GM18507 (cell line): ENCODE measurements at places on chromosomes 2 and 18.

DNA sequence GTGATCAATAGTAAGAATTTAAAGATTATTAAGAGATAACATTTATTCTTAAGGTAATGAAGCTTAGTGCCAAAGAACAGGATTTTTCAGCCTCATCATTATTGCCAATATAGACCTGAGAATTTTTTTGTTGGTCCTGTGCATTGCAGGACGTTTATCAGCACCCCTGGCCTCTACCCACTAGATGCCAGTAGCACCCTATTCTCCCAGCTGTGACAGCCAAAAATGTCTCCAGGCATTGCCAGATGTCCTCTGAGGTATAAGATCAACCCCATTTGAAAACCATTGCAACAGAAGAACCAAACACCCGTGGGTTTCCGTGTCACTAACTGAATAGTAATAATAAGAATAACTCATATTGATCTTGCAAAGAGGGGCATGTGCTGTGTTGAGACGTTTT lies 700.0 kb upstream of the SOX11 start:
- DNase-seq = no peak

- no peak for DNase-seq
Measured at GRCh38 chr2:223877721-223878410, 40.5 kb upstream of the AP1S3 start.

GRCh38 chr18:1213126-1213525 lies 308.5 kb downstream of the ADCYAP1 start:
- DNase-seq = no peak

GRCh38 chr2:219619235-219619634 lies 8.2 kb upstream of the SLC4A3 start:
- no peak for DNase-seq

- DNase-seq = no peak
Measured at GRCh38 chr2:42036413-42036812, 11.4 kb upstream of the PKDCC start.

- DNase-seq = no peak
Measured at GRCh38 chr2:80068038-80068731, 236.4 kb downstream of the LRRTM1 start.

DNA sequence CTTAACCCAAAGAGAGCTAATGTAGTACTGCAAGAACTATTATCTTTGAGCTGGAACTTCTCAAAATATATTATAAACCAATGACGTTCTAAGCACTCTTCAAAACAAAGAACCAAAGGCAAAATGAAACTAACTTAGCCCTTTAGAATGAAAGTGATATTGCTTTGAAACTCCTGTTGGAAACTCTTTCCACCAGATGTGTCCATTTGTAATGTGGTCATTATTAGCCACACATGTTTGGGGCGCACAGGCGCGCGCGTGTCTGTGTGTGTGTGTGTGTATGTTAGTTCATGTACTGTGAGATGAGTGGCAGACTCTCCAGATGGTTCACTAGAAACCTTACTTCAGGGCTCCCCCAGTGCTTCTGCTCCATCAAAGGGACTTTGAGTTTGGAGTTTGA lies 323.4 kb downstream of the BCL11A start:
- DNase-seq = no peak

DNA sequence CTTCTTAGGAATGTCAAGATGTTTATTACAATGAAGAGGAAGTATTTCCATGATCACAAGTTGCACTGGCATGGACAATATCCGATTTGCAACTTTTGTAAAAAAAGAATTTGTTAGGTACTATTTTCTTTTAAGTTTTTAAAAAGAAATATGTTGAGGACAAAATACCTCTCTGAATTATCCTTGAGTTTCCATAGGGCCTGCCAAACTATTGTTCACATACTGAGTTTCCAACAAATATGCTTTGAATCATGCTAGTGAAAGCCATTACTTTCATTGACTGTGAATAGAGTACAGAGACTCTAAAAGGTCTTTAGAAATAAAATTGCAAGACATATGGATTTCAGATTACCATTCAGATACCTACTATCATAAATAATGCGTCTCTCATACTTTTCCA lies 566.1 kb downstream of the TMEM182 start:
- DNase-seq = no peak

- DNase-seq = no peak
Measured at GRCh38 chr18:3012136-3013023, 564 bp downstream of the LPIN2 start.

- DNase-seq = no peak
Measured at GRCh38 chr2:11597538-11598225, 63.8 kb downstream of the GREB1 start.

DNA sequence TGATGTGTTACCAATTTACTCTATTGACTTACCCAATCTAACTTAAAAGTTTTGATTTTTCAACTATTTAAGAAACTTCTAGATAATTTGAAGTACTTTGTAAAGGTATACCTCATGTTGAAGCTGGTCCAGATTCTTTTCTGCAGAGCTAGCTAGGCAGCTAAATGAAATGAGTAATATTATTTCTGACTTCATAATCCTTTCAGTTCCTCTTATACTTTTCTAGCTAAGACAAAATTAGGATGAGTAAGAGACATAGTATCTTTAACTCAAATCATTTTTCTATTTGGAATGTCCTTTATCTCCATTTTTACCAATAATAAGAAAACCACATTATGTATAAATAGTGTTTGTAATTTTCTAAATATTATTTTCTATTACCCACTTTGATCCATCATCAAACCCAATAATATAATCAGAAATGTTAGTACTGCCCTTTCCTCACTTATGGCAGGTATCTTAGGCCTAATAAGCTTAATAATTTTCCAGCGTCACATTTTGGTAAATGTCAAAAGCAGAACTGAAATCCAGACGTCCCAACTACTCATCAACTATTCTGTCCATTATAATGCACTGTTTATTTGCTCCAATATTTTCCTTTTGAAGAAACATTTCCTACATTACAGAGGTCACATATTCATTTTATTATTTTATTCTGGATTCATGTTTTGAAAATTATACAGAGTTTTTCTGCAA lies 456.6 kb downstream of the THSD7B start:
- DNase-seq = no peak

GRCh38 chr2:126723281-126723815 lies 67.4 kb downstream of the GYPC start:
- DNase-seq = no peak

GRCh38 chr2:41707790-41708451 lies 339.9 kb upstream of the PKDCC start:
- no peak for DNase-seq

- no peak for DNase-seq
Measured at GRCh38 chr18:46320297-46320696, 216.1 kb downstream of the HAUS1 start.

GRCh38 chr2:122800781-122801180 lies 1045.3 kb downstream of the TSN start:
- no peak for DNase-seq

- no peak for DNase-seq
Measured at GRCh38 chr2:60313470-60314172, 239.8 kb downstream of the BCL11A start.

DNA sequence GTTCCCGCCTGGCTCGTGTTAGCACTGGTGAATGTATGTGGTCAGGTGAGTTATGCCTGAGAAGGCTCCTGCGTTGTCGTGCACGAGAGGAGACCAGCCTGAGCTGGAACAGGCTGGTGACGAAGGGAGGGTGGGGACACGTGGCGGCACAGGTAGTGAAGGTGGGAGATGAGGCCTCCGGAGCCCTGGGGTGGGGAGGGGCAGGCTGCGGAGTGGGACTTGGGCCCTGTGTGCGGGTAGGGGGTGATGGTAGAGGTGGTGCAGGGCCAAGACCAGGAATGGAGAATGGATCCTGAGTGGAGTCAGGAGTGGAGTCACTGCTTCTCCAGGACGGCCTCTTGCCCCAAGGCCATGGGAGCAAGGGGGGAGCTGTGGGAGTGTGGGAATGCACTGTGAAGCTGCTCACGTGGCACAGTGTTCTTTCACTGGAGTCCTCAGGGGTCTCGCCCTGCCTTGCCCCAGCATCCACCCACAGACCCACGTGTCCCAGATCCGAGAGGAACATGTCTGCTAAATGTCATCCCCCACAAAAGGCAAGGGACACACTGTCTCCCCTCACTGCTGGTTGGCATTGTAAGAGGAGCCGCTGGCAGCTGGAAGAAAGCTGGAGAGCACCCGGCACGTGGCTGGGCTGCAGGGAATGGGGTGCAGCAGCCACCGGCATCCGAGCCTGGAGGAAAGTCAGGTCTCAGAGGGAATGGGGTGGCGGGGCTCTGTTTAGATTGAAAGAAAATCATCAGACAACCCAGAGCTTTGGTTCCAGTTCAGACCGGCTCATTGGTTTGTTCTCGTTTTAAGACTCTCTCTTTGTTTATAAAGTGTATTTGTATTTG lies 63.7 kb downstream of the CYP26B1 start:
- DNase-seq = no peak

- no peak for DNase-seq
Measured at GRCh38 chr18:63155169-63155852, 164.3 kb downstream of the BCL2 start.

DNA sequence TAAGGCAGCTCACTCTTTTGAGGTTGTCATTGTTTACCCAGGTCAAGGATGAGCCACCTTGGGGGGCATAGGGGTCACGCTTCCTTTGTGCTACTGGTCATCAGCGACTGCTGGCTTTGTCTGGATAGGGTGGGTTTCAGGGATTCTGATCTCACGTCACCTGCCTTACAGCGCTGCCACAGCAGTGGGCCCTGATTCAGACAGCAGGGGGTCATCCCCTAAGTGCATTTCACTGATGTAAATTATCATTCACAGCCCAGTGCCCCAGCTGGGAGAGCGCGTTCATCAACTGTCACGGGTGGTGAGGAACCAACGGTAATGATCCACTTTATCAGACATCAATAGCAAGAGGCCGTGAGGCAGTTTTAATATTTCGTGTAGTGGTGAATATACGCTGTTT lies 291.2 kb downstream of the NEDD4L start:
- no peak for DNase-seq

GRCh38 chr2:35852-36251 lies 10.5 kb downstream of the FAM110C start:
- no peak for DNase-seq

DNA sequence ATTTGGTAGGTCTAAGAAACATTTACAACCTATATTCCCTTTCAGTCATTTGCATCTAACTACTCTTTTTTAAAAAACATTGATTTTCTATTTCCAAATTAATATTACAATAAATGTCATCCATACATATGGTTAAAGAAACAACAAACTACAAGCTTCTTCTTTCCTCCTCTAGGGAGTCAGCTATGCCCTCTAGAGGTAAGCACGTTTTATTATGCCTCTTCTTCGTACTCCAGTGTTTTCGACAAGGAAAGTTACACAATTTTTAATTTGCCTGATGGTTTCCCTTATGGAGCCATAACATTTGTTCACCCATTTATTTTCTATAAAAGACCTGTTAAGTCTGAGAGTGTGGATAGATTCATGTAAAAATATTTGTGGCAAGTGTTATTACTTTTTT lies 183.4 kb upstream of the CDH7 start:
- DNase-seq = no peak

DNA sequence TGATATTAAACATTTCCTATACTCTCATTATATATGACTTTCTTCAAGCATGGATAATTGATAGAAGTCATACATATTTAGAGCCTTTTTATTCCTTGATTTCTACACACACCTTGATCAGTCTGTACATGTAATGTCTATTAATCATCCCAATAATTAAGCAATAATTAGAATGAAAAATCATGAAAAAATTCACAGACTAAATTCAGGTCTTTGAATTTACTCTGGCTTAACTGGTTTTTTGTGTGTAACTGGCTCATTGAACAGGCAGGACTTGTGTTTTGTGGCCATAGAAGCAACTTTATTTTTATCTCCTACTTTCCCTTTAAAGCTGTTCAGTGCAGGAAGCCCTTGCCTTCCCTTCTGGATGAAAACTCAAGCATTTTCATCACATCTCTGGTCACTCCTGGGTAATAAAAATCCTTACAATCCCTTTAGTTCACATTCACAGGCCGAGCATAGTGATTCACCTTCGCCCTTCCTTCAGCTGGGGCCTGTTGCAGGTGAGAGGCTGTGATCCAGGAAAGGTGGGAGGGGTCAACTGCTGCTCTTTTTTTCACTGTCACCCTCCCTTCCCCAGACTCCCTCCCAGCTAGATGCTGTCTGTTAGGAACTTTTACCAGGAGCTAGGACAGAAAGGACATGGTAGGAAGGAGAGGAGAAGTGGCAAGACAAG lies 58.0 kb upstream of the ITSN2 start:
- DNase-seq = no peak

DNA sequence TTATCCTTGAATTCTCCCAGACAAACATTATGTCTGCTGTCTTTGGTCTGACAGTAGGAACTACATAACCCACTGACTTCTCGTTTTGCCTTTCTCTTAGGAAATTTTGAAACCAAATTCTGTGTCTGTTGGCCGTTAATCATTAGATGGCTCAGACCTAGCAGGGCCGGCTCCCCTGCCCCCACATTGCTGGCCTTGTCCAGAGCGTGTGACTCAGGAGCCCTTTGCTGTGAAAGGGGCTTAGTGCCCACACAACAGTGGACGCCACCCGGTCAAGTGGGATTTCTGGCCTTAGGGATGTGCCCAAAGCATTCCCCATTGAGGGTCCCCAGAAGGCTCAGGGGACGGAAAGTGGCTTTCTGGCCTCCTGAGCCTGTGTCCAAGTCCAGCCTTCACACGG lies 137.5 kb downstream of the CTIF start:
- DNase-seq = no peak

DNA sequence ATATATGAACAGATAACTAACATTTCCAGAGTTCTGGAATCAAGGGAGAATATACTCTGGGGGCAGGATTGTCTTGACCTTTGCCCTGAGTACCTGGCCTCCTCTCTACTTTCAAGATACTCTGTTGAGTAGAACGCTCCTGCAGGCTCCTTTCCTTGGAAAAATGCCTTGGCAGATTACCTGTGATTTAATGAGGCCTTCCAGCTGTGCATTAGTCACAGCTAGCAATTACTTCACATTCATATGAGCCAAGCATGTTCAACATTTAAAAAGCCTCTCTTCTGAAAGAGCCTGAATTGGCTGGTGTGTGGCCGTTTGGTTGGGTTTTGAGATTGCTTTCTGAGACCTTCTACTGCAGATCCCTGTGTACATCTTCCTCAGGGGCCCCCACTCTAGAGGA lies 142.2 kb downstream of the PLCL1 start:
- DNase-seq = no peak
